Nucleus accumbens (tissue), 56 donors: ENCODE measurements at places on chromosomes 3 and 15.
A peak's percentile ranks its signal among the peaks of the same experiment; 100 is the strongest.

DNA sequence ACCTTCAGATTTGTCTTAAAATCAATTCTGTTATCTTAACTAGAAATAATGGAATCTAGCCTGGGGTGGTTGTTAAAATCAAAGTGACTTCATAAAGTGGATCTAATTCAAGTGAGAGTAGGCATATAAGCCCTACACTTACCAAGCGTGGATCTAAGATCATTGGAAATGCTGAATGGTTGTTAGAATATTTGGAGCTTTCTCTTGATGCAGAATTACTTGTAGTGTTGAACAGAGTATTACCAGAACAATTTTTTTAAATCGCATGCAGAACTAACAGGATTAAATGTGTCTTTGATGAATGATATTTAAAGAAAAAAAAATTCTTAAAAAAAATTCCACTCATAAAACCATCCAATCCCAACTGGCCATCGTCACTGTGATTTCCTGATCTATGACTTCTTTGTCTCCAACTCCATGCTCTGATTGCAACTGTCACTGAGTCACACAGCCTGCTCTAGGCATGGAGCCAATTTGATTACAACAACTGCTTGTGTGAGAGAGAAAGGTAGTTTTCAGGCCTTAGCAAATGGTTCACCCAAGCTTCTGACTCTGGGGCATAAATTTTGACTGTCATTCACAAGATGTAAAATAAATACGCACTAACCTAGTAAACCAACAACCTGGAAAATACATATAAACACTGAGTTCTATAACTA, 25.9 kb upstream of the SPRED1 start:
- peak; percentile 24 for DNase-seq

- DNase-seq = no peak
Measured at GRCh38 chr15:29704950-29705597, 117.2 kb downstream of the TJP1 start.

DNA sequence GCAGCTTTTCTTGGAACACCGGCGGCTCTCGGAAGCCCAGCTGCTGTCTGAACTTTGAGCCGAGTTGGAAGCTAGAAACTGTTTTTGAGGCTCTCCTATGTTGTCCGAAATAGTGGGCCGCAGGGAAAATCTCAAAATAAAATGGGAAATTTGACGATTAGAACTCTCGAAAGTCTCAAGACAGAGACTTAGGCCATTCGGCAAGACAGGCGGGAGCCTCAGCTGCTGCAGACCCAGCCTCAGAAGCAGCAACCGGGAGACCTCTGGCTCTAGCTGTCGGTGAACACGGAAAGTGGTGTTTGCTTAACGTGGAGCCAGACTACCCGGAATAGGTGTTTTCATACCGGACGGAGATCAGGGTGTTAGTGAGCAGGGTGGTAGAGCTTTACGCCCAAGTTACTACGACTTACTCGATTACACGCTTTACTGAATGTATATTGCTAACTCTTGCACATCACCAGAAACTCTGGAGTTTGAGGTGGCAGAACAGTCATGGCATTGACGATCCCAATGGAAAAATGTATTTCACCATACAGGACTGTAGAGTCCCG, 357 bp upstream of the MAN2C1 start:
- no peak for DNase-seq

GRCh38 chr15:50145451-50145872, 26.4 kb upstream of the ATP8B4 start:
- DNase-seq = no peak

- DNase-seq = no peak
Measured at GRCh38 chr3:106473576-106474475, 605.0 kb upstream of the CBLB start.

- DNase-seq = no peak
Measured at GRCh38 chr15:27656296-27656987, 442.7 kb downstream of the OCA2 start.

DNA sequence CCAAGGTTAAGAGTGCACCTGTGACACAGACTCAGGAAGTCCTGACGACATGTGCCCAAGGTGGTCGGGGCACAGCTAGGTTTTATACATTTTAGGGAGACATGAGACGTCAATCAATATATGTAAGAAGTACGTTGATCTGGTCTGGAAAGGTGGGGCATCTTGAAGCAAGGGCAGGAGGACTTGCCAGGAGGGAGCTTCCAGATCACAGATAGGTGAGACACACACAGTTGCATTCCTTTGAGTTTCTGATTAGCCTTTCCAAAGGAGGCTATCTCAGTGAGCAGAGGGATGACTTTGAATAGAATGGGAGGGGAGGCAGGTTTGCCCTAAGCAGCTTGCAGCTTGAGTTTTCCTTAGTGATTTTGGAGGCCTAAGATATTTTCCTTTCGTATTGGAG, 257.4 kb downstream of the CGGBP1 start:
- DNase-seq = no peak

DNA sequence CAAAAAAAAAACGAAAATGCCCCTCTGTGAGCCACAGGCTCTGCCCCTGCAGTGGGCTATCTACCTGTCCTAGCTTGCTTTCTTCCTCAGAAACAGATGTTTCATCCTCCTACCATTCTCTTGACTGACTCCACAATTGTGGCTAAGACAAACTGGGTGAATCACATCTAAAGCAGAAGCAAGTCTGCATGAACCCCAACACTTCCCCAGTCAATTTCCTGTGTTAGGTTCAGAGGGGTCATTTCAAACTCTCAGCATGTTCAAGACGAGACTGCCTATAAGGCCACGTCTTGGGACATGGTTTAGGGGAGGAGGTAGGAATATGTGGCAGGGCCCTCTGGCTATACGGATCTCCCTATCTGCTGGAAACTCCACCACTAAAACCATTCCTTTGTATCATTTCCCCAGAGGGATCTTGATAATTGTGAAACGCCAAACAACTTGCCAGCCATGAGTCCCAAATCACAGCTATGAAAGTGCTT, 28.6 kb upstream of the ANKDD1A start:
- DNase-seq = no peak
